ENCODE measurements at places on chromosomes 3 and 15. TPM values are rescaled to one million over a fixed set of nuclear protein-coding genes. Genes with fewer than 3 reads are reported as not detected.

PRICKLE2 gene
- total RNA-seq, result 2.2 TPM

TIGIT gene
- total RNA-seq, result not detected

GP5 gene
- 0.01 TPM for total RNA-seq

DNASE1L3 gene
- total RNA-seq, result 0.08 TPM

MTFMT gene
- total RNA-seq, result 27.5 TPM

EIF5A2 gene
- 12.9 TPM for total RNA-seq

KIF7 gene
- 3.4 TPM for total RNA-seq

SAMMSON gene
- total RNA-seq, result not detected

CCK gene
- 1.7 TPM for total RNA-seq

PLAAT1 gene
- 0.16 TPM for total RNA-seq

CLDN11 gene
- total RNA-seq, result 0.15 TPM

P2RY12 gene
- total RNA-seq, result not detected

ATP10A gene
- total RNA-seq, result 7.4 TPM

FBXW12 gene
- not detected for total RNA-seq

SPATA12 gene
- 0.29 TPM for total RNA-seq

Measured in A549 treated with AZD2906 at 1 μM for 4 hours (cell line).